ENCODE measurements at places on chromosomes 2 and 18. TPM values are rescaled to one million over a fixed set of nuclear protein-coding genes. Genes with fewer than 3 reads are reported as not detected.

The GBX2 gene
- total RNA-seq: not detected

The ITSN2 gene
- 9.2 TPM for total RNA-seq

The PARD3B gene
- 2.5 TPM for total RNA-seq

The WDR54 gene
- total RNA-seq: 76.0 TPM

The RALBP1 gene
- 51.7 TPM for total RNA-seq

The DYNAP gene
- not detected for total RNA-seq

The ADCYAP1 gene
- total RNA-seq: not detected

The LCT gene
- not detected for total RNA-seq

The VSNL1 gene
- total RNA-seq: 1.0 TPM

The BAZ2B gene
- total RNA-seq: 8.5 TPM

The PDE1A gene
- not detected for total RNA-seq

The TPO gene
- not detected for total RNA-seq

The DNAH7 gene
- under 0.01 TPM for total RNA-seq

The ACTR2 gene
- total RNA-seq: 78.0 TPM

The EPG5 gene
- total RNA-seq: 21.7 TPM

The MC2R gene
- total RNA-seq: not detected

The ST8SIA5 gene
- total RNA-seq: not detected

The CEP76 gene
- total RNA-seq: 7.6 TPM

The BCL2 gene
- 3.9 TPM for total RNA-seq

The MARCO gene
- not detected for total RNA-seq

The DCC gene
- 0.17 TPM for total RNA-seq

The NEU2 gene
- not detected for total RNA-seq

Data from bronchus fibroblast of lung (primary cell).